ENCODE measurements at places on chromosomes 16 and 17.

DNA sequence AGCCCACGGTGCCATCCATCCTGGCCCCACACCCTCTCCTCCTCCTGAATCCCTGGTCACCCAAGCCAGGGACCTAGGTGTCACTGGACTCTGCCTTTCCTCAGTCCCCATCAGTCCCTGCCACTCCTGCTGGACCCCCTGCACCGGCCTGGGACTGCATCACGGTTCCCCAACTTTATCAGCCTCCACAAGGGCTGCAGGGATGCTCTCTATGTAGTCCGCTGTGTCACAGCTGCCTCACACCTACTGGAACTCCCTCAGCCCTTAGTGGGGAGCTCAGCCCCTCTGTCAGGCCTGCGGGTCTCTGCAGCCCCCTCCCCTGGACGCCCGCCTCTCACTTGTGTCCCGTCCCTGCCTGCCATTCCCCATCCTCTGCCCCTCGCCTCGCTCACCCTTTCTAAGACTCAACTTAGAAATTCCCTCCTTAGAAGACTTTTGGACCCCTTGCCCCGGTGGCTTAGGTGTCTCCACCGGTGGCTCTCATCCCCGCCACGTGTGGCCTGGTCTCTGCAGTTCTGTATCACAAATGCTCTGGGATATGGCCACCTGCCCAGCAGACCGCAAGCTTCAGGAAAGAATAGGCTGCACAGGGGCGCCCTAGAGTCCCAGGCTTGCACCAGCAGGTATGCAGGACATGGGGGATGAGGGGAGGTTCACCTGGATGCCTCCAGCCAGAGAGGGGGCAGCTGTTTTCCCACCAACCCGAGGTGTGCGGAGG is 62.9 kb downstream of the PRMT7 start:
- DNase-seq: no peak

GRCh38 chr16:53565296-53565863 is 62.4 kb upstream of the AKTIP start:
- DNase-seq: no peak

DNA sequence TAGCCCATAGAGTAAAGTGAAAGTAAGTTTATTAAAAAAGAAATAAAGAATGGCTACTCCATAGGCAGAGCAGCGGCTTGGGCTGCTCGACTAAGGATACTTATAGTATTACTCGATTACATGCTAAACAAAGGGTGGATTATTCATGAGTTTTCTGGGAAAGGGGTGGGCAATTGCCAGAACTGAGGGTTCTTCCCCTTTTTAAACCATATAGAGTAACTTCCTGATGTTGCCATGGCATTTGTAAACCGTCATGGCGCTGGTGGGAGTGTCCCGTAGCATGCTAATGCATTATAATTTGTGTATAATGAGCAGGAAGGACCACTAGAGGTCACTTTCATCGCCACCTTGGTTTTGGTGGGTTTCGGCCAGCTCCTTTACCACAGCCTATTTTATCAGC is 13.3 kb upstream of the GAS7 start:
- no peak for DNase-seq

DNA sequence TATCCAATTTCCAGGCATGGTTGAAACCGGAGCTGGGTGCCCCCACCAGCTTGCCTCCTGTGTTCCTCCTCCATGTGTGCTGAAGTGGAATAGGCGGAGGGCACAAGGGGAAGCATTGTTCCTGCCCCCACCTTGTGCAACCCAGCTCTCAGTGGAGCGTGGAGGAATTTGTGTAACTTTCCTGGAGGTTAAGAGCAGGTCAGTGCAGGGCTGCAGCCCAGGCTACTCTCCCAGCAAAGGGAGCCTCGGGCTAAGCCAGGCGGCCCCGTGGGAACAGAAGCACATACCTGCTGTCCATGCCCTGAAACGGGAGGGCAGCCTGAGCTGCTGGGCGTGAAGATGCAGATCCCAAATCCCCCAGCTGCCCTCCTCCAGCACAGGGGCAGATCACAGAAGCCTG is 158.8 kb upstream of the LHX1 start:
- no peak for DNase-seq

DNA sequence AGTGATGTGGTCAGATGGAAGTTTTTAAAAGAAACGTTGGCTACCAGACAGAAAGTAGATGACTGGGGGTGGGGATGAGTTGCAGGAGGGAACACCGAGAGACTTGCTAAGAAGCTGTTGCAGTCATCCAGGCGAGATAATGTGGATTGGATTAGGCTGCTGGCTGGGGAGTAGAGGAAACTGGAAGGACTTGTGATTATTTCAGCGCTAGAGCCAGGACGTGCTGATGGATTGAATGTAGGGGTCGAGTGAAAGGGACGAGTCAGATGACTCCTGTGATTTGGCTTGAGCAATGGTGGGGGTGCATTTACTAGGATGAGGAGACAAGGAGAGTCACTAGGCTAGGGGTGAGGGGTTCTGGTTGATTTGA is 88.5 kb downstream of the CLEC16A start:
- no peak for DNase-seq

GRCh38 chr16:56267888-56268287 is 76.6 kb downstream of the GNAO1 start:
- DNase-seq: no peak

DNA sequence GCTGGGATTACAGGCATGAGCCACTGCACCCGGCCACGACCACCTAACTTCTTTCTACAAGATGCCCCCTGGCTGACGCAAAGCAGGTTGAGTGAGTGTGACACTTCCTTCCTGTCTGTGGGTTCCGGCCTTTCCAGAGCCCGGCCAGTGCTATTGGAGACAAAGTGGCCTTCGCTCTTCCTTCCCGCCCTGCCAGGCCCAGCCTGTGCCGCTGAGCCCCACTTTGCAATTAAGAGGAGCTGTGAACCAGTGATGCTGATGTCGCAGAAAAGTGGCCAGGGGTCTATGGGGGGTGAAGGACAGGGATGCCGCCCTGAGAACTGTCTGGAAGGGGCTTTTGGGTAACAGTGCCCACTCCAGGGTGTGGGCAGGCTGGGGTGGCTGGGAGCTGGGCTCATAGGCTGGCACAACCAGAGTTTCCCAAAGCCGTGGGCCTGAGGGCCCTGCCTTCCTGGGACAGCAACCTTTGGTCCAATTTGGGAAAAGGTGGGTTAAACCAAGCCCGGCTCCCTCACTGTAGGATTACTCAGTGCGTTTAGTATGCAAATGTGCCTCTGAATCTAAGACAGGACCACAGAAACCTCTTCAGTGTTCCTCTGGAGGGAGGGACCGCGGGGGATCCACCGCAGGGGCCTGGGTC is 174.9 kb downstream of the SEC14L1 start:
- no peak for DNase-seq

DNA sequence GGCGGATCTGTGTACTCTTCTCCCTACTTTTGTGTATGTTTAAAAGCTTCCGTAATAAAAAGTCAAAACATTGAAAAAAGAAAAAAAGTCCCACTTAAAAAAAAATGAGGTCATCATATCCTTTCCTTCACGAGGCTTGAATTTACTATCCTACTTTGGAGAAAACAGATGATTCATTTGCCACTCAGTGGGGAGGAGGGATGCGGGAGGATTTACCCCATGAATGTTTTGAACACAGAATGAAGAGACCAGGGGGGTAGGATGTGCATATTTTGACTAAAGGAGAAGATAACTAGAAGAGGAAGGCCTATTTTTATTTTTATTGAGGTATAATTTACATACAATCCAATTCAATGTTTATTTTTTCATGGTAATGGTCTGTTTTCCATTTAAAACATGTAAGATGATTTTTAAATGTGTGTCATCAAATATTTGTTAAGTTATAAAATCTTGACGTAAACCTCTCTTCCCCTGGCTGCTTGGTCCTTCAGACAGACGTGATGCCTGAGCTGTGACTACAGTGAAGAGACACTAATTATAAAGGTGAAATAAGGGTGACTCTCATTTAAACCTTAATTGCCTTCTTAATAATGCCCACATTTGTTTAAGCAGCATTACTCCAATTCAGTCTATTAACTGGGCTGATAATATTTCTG is 135.4 kb upstream of the AXIN2 start:
- no peak for DNase-seq

- DNase-seq: no peak
Measured at GRCh38 chr16:30585022-30585399, 486 bp downstream of the ZNF785 start.

- DNase-seq: no peak
Measured at GRCh38 chr17:44530896-44531418, 26.3 kb upstream of the FZD2 start.

- DNase-seq: no peak
Measured at GRCh38 chr16:75701361-75701760, at the start of gene DUXB. TSS of gene DUXB (minus strand) at chr16:75701461. CDS start at chr16:75701418, 43 bp downstream.

GRCh38 chr16:2511996-2512734 is 1.6 kb upstream of the ATP6V0C start:
- no peak for DNase-seq

DNA sequence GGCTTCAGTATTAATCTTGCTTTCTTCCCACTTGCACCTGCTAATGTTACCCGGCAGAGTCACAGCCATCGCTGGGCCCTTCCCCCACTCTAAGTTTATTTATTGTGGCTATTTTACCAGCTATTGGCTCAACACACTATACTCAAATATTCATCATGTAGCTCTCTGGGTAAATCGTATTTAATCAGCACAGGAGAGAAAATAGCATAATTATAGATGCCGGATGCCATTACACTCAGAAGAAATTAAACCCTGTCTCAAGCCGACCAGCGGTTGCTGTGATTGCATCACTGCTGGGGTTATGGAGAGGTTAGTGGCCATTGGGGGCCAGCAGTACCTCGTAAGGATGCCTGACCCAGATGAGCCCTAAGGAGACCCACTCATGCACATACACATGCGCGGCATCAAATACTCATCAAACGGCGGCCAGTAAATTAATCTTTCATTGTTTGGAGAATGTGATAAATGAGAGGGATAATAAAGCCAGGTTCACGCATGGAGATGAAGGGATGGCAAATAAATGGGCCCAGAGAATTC is 269.5 kb upstream of the ZFHX3 start:
- DNase-seq: no peak

DNA sequence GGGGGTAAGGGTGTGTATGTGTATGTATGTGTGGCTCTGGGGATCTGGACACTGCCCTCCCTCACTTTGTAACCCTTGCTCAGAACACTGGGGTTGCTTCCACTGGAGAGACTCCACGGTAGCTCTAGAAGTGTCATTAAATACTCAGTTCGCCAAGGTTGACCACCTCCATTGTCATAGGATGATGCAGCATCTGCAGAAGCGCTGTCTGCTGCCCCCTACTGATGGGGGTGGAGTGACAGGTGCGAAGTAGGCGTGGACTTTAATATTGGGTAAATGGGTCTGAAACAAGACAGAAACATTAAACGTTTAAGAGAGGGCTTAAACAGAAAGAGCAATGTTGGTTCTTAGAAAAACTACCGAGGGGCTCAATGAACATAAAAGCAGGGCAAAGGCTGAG is 35.5 kb upstream of the STAC2 start:
- no peak for DNase-seq

GRCh38 chr16:77599793-77600415 is 122.4 kb upstream of the NUDT7 start:
- DNase-seq: peak; percentile 5

GRCh38 chr16:3695610-3696369 is 21.5 kb downstream of the TRAP1 start:
- no peak for DNase-seq

GRCh38 chr17:75152523-75152921 is 1.8 kb downstream of the JPT1 start:
- DNase-seq: no peak

Data from NCI-H1694 treated with DMSO at 0.1 percent for 48 hours (cell line).